DMS79 (cell line): ENCODE measurements at places on chromosomes 12 and 14.

DNA sequence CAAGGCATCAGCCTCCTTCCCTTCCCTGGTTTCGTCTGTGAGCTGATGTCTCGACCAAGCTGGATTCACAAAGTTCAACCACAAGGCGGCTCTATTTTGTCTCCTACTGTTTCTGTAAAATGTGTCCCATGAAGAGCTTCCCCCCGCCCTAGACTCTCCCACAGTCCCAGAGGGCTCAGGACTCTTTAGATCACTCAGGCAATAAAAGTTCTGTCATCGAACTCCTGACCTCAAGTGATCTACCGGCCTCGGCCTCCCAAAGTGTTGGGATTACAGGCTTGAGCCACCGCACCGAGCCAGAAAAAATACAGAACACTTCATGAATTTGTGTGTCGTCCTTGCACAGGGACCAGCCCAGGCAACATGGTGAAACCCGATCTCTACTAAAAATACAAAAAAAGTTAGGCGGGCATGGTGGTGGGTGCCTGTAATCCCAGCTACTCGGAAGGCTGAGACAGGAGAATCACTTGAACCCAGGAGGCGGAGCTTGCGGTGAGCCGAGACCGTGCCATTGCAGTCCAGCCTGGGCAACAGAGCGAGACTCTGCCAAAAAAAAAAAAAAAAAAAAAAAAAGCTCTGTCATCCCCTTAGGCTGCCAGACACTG is 149.4 kb downstream of the BCL11B start:
- no peak for DNase-seq

DNA sequence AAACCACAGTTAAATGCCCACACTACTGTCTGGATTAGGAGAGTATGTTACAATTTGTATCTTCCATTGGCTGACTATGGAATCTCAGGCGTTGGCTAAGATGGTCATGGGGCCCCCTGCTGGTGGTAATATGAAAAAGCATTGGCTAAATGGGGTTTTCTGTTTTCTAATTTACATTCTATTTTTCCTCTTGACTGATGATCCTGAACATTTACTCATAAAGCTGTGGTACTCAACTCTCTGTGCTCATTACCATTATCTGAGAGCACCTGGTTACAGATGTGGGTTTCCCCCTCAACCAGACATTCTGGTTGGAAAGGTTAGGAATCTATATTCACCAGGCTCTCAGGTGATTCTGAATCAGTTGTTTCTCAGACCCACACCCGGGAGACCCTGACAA is 64.8 kb downstream of the WSCD2 start:
- no peak for DNase-seq

- DNase-seq: no peak
Measured at GRCh38 chr12:32036477-32037263, 70.0 kb upstream of the BICD1 start.

- DNase-seq: no peak
Measured at GRCh38 chr12:2893007-2893406, 2.3 kb downstream of the TULP3 start.
